ENCODE measurements at places on chromosomes 2 and 18.

DNA sequence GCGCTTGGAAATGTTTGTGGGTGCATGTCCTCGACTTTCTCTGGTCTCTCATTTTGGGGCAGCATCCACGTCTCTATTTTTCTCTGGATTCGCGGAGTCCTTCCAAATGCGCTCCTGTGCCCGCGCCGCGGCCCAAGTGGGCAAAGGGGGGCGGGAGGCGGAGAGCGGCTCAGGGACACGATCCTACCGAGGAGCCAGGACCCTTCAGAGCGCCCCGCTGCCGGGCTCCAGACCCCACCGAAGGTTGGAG lies 990 bp downstream of the EPAS1 start:
- peak; percentile 8 for DNase-seq

GRCh38 chr2:147512206-147512605 lies 332.6 kb upstream of the ACVR2A start:
- no peak for DNase-seq

GRCh38 chr2:235850771-235851551 lies 317.2 kb downstream of the GBX2 start:
- no peak for DNase-seq

GRCh38 chr2:134308474-134309385 lies 54.9 kb downstream of the MGAT5 start:
- no peak for DNase-seq

DNA sequence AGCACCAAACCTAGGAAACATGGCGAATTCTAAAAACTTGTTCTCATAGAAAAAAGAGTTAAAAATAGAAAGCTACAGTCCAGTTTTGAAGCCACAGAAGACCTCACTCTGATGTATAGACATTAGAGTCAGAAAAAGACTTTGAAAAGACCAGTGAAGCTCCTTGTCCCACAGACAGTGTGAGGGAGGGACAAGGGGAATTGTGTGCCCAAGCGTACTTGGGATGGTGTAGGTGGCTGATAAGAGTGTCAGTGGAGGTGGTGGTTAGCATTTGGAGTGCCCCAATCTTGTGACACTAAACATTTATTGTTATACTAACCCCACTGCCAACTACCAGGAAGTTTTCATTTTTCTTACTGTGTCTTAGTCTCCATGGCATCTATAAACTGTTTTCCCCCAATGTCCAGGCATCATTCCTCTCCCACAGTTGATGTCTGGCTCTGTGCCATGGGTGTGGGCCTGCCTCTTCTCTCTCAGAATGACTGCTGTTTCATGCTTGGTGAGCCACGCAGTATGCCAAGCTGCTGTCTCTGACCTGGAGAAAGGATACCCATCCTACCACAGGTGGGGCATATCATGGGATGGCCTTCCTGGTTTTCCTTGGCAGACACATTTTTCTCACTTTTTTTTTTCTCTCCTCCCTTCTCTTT lies 161.4 kb downstream of the RPIA start:
- no peak for DNase-seq

DNA sequence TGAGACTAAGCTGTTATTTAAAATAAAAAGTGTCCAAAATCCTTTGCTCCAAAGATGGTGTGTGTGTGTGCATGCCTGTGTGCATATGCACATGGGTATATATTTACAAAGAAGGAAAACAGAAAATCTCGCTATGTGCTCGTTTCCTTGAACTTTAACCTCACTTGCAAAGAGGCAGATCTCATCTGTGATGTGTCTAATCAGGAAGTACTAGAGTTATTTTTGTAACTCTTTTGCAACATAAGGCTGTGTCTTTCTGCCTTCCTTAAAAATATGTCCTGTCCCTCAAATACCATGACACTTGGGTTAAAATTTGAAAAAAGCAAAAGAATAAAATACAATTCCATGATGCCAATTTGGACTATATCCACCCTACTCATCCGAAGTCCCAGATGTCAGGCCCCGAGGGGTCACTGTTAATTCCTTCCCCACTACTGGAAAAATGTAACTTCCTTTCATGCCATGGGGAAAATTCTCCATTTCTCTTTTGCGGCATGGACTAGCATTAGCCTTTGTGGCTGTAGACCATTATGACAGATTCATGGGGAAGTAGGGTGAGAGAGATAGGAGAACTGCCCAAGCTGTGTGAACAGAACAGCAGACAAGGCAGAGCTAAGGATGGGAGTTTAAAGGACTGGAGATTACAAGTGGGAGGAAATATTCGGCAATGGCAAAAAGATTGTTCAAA lies 191.3 kb downstream of the MYO1B start:
- no peak for DNase-seq

DNA sequence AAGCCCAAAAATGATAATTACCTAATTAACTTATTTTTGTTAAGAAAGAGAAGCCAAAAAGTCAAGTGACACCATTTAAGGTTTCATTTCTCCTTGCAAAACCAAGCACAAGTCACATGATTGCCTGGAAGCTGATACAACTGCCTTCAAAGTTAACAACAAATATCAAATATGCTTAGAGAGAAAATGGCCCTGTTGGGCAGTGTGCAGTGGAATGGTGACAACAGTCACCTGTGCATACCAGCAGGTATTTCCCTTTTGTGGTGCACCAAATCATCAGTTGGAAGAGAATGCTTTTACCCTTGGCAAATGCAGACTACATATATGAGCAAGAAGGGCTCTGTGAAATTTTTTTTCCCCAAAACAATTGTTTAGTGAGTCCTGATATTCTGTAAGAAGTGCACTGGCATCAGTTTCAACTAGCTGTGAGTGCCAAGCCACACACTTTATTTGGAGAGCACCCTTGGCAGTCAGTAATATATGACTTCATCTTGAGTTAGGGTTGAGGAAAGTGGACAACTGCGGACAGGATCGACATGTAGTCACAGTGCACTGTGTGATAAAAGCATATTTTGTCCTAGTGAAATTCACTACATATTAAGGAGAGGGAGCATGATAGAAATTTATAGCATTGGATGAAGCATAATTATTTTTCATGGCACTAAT lies 74.9 kb upstream of the DOCK10 start:
- no peak for DNase-seq

DNA sequence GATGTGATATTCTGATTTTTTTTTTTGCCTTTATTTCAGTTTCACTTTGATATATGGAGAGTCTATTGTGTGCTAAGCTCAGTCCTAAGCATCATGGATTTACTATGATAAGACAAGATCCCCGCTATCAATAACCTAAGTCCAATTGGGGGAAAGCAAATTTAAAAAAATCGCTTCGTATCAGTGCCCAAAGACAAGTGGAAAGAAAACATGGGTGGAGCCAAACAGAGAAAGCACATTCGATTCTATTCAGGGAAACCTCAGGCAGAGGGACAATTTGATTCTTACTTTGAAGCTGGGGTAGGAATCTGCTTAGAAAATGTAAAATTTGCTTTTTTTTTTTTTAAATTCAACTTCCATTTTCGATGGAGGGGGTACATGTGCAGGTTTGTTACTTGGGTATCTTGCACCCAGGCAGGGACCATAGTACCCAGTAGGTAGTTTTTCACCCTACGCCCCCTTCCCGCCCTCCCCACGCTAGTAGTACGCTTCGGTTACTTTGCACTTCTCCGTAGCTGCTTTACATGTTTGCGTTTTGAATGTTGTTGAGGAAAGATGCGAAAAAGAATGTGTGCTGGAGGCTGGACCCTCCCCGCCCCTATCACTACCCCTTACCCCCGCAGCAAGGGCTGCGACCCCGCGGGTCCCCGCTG lies 12.4 kb downstream of the KIF5C start:
- no peak for DNase-seq

DNA sequence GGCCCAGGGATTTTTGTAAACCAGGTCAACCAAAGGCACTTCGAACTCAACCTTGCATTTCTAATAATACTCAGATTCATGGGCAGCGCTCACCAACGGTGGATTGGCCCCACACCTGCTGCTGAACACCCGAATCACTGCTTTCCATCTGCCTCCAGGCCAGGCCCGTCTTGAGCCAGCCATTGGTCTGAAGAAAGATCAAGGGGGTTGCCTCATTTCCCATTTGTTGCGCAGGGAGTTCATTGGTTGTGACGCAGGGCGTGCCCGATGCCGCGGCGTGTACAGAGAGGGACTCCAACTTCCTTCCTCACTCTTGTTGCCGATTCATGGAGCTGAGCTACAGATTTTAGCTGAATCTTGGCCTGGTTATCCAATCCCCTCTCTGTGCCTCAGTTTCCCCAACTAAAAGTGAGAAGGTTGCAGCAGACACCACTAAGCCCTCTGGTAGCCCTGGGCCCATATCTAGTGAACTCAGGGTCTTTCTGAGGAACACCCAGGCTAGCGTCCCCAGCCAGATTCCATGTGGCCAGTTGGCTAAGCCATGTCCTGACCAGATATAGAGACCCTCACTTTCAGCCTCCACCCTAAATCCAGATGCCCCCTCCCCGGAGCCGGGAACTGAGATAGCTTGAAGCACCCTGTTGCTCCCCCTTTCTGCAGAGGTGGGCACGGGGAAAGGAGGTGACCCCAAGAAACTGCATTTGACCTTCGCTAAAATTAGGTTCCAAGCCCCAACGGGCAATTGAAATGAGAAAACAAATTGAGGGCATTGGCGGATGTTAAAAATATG lies 60.9 kb upstream of the HPCAL1 start:
- no peak for DNase-seq

- DNase-seq: no peak
Observed at GRCh38 chr2:133568598-133568997, 335 bp upstream of the NCKAP5 start.

DNA sequence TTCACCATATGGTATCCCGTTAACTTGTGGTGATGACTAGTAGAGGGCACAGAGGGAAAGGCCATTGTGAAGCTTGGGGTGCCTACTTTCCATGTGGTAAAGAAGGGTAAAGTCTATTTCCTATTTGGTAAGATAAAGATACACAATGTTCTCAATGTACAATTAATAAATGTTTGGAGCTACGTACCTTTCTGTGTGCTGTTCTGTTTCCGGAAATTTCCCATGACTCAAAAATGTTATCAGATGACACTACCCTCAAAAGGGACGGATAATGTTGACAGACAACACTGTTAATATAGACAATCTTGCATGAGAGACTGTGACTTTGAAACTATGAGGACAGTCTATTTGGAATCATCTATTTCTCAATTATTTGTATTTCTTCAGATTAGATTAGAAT lies 4.2 kb upstream of the SULT1C3 start:
- DNase-seq: no peak

- no peak for DNase-seq
Observed at GRCh38 chr18:51580580-51580979, 383.1 kb upstream of the MEX3C start.

Measured in activated naive CD4-positive, alpha-beta T cell treated with Interleukin-2 at 50 U/mL for 16 hours (primary cell).